Muscle of back (tissue), 13 donors: ENCODE measurements at places on chromosomes 3 and 15. TPM values are rescaled to one million over a fixed set of nuclear protein-coding genes. Genes with fewer than 3 reads are reported as not detected.

The PIF1 gene
- polyA plus RNA-seq, result 7.0 TPM

The INAFM2 gene
- 14.6 TPM for polyA plus RNA-seq

GRCh38 chr3:196774191-196774820, 34.6 kb downstream of the PAK2 start:
- DNase-seq, result no peak

DNA sequence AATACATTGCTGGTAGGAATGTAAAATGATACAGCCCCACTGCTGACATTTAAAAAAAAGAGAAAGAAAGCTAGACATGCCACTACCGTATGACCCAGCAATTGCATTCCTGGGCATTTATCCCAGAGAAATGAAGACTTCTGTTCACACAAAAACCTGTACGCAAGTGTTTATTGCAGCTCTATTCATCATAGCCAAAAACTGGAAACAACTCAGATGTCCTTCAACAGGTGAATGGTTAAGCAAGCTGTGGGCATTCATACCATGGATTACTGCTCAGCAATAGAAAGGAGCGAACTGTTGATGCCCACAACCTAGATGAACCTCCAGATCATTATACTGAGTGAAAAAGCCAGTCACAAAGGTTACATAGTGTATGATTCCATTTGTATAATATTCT, 132.5 kb downstream of the MAP2K5 start:
- no peak for DNase-seq

GRCh38 chr3:129687586-129688125, 81.2 kb upstream of the PLXND1 start:
- DNase-seq, result no peak

- DNase-seq, result no peak
Measured at GRCh38 chr15:98286200-98286599, 325.7 kb downstream of the ARRDC4 start.

DNA sequence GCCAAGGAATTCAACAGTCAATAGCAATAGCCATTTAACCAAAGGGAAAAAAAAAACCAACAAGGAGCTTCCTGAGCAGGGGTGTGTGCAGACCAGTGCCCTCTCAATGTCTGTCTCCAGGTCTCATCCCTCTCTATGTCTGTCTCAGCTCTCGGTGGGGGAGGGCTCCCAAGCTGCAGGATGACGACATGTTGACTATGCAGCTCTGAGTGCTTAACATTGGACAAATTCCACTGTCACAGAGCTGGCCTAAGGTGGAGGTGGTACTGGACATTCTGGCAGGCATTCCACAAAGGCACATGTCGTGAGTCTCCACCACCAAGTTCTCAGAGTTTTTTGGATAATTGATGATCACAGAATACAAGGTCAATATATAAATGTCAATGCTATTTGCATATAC, 2.0 kb upstream of the CAPN7 start:
- no peak for DNase-seq
